ENCODE measurements at places on chromosomes 12 and 14. TPM values are rescaled to one million over a fixed set of nuclear protein-coding genes. Genes with fewer than 3 reads are reported as not detected.

- DNase-seq: no peak
- no peak overlapping the region for H3K27ac ChIP-seq
- H3K36me3 ChIP-seq: no peaks in the 10 kb centered on the region
Observed at GRCh38 chr12:41908206-41908605, 236.5 kb downstream of the GXYLT1 start.

TSHR gene
- total RNA-seq: not detected

- peak overlapping the region; percentile 14 for H3K27ac ChIP-seq
- no peak overlapping the region for H3K4me3 ChIP-seq
- H3K4me1 ChIP-seq: peaks cover 23% of the 10 kb centered on the region
- peaks cover 27% of the 10 kb centered on the region for H3K36me3 ChIP-seq
- H3K27me3 ChIP-seq: no peaks in the 10 kb centered on the region
- no peak for DNase-seq
Observed at GRCh38 chr12:123595729-123596128, 6.2 kb upstream of the DDX55 start.

GRCh38 chr12:96164951-96165811, 29.0 kb upstream of the ELK3 start:
- H3K4me1 ChIP-seq: no peaks in the 10 kb centered on the region
- DNase-seq: no peak
- no peak overlapping the region for H3K27ac ChIP-seq
- H3K27me3 ChIP-seq: no peaks in the 10 kb centered on the region

KRT73 gene
- 0.19 TPM for total RNA-seq

DNA sequence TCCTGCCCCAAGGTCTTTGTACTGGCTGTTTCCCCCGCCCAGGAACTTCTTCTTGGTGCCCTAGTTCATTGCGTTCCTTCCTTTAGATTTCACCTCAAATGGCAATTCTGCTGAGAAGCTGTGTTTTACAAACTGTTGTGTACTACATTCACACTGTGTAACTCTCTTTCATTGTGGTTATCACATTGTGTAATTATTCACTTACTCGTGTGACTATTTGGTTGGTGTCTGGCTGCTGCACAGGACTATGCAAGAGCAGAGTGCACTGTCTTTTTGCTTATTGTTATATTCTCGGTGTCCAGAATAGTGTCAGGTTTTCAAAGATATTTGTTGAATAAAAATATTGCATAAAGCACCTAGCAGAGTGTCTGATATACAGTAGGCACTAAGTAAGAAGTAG, 177.2 kb upstream of the PRICKLE1 start:
- no peaks in the 10 kb centered on the region for H3K36me3 ChIP-seq
- no peaks in the 10 kb centered on the region for H3K27me3 ChIP-seq
- no peak overlapping the region for H3K27ac ChIP-seq
- H3K4me3 ChIP-seq: no peak overlapping the region

- peaks cover 3% of the 10 kb centered on the region for H3K36me3 ChIP-seq
- no peaks in the 10 kb centered on the region for H3K27me3 ChIP-seq
- peaks cover 41% of the 10 kb centered on the region for H3K4me1 ChIP-seq
- H3K27ac ChIP-seq: no peak overlapping the region
- no peak for DNase-seq
- H3K4me3 ChIP-seq: no peak overlapping the region
Observed at GRCh38 chr14:77613201-77613600, 3.2 kb downstream of the SPTLC2 start.

DNA sequence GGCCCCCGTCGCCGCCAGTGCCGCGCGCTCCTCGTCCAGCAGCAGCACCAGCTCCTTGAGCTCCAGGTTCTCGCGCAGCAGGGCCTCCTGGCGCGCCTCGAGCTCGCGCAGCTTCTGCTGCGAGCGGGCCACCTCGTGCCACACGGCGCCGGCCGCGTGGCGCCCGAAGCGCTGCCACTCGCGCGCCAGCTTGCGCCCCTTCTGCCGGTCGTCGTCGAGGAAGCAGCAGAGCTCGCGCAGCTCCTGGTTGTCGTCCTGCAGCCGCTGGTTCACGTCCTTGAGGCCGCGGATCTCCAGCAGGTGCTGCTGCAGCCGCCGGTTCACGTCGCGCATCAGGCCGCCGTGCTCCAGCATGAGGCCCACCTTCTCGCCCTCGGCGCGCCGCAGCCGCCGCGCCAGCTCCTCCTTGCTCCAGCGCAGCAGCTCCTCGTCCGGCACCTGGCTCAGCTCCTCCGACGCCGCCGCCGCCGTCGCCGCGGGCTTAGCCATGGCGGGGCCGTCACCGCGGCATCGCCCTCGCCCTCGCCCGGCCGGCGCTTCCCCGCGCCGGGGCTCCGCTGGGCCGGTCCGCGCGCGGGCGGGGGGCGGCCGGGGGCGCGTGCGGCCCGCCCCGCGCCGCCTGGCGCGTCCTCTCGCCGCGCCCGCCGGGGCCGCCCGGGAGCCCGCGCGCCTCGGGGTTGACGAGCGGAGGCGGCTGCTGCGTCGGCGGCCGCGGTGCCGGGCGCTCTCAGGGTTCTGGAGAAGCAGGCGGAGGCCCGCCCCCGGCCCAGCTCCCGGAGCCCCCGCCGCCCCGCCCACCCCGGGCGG, at the start of gene CCDC85C:
Gene CCDC85C (minus strand): TSS at position 737 of the 807 bp plus-strand sequence. CDS start 248 bp downstream, at position 489.
- no peaks in the 10 kb centered on the region for H3K36me3 ChIP-seq
- peak within 1 kb of the TSS; percentile 90 for H3K4me3 ChIP-seq
- no peaks in the 10 kb centered on the region for H3K27me3 ChIP-seq
- peak; percentile 67 for DNase-seq

DNA sequence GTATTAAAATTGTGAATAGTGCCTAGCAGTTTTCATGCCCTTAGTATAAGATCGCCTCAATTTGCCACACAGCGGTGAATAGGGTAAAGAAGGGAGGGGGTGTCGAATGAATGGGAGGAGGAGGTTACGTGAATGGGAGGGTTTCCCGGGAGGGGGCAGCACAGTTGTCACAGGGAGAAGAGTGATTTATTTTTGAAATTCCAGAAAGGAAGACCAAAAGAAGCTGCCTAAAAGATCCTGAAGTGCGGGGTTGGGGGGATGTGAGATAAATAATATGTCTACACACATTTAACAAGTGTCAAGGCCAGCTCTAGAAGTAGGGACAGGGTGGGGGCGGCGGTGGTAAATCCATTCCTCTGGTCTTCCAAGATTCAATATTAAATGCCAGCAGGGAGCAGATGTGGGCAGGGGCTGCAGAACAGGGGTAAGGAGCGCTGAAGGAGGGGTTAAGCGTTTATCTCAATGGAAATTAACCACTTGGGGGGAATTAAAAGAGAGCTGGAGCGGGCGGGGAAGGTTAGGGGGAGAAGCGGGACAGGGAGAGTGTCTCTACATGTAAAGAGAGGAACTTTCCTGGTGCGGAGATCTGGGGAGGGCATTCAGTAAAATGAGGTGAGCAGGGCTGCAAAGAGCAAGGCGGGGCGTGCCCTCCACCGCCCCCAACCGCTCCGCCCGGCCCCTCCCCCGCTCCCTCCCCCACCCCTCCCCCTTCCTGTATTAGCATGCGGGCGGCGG, 867 bp downstream of the C12orf42 start:
- peak overlapping the region; percentile 52 for H3K4me3 ChIP-seq
- peaks cover 30% of the 10 kb centered on the region for H3K27me3 ChIP-seq
- H3K27ac ChIP-seq: no peak overlapping the region

DNA sequence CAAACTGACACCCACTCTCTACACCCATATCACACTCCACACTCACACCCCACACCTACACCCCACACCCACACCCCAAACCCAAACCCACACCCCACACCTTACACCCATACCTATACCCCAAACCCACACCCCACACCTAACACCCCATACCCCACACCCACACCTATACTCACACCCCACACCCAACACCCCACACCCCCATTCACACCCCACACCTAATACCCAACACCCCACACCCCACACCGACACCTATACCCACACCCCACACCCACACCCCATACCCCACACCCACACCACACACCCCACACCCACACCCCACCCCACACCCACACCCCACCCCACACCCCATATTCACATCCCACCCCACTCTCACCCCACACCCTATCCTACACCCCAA, 38.5 kb downstream of the TMEM120B start:
- H3K27me3 ChIP-seq: no peaks in the 10 kb centered on the region
- no peak overlapping the region for H3K27ac ChIP-seq
- H3K4me3 ChIP-seq: no peak overlapping the region
- peaks cover 5% of the 10 kb centered on the region for H3K36me3 ChIP-seq
- H3K4me1 ChIP-seq: peaks cover 6% of the 10 kb centered on the region

DNA sequence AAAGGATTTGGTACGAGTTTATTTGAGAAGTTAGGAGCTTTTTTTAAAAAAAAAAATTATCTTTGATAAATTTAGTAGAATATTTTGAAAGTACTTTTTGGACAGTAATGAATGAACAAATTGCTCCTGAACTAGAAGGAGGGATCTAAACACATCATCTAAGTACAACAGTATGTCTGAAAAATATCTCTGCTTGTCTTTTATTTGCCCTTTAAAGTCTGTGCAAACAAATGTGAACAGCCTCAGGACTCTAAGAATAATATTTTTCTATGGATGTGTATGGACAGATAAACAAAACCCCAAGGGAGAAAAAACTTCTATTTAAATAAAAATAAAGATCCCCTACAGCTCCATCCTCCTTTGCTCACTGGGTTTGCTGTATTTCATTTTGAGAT, 19.5 kb downstream of the FBXL14 start:
- no peak overlapping the region for H3K27ac ChIP-seq
- peaks cover 2% of the 10 kb centered on the region for H3K36me3 ChIP-seq
- no peaks in the 10 kb centered on the region for H3K4me1 ChIP-seq
- no peaks in the 10 kb centered on the region for H3K27me3 ChIP-seq
- H3K4me3 ChIP-seq: no peak overlapping the region
- no peak for DNase-seq

HOMEZ gene
- total RNA-seq: 13.0 TPM

GRCh38 chr12:65817866-65818265, 6.4 kb upstream of the HMGA2 start:
- no peak overlapping the region for H3K4me3 ChIP-seq
- H3K27ac ChIP-seq: no peak overlapping the region
- no peaks in the 10 kb centered on the region for H3K36me3 ChIP-seq
- no peaks in the 10 kb centered on the region for H3K4me1 ChIP-seq
- no peak for DNase-seq

ITPK1 gene
- total RNA-seq: 35.2 TPM

GRCh38 chr12:113276946-113277500, 55.8 kb downstream of the TPCN1 start:
- H3K27ac ChIP-seq: no peak overlapping the region
- H3K27me3 ChIP-seq: no peaks in the 10 kb centered on the region
- peaks cover 20% of the 10 kb centered on the region for H3K36me3 ChIP-seq
- no peak for DNase-seq
- H3K4me1 ChIP-seq: peaks cover 2% of the 10 kb centered on the region

DNA sequence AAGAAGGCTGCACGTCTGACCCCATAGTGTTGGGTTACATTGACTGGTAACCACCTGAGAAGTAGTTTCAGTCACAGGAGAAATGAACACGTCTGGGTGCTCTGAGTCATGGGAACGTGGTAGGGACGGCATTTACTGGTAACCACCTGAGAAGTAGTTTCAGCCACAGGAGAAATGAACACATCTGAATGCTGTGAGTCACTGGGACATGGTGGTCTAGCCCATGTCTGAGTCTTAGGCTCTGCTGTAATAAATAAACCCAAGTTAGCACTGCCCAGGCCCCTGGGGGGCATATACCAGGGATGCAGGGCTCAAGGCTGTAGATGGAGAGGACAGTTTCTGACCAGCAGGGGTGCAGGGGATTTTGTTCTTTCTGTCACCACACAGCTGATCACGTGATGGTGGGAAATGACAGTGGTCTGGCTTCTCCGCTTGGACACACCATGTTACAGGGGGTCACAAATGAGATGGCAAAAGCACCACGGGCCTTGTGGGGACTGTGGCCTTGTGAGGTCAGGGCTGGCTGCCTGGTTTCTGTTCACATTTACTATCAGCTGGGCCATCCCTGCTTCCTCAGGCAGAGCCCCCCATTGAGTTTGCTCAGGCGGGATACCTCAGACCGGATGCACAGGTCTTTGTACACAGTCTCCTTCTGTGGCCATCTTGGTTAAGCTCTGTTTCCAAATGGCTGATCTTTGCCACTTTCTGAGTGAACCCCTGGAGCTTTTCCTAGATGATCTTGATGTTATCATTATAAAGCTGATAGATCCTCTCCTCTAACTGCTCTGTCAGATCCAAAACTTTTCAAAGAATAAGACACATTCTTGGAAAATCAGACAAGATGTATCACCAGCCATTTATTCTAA, 9.8 kb upstream of the C12orf42 start:
- H3K27ac ChIP-seq: no peak overlapping the region
- H3K4me1 ChIP-seq: peaks cover 20% of the 10 kb centered on the region
- H3K27me3 ChIP-seq: peaks cover 5% of the 10 kb centered on the region
- H3K4me3 ChIP-seq: no peak overlapping the region
- peak; percentile 86 for DNase-seq

GRCh38 chr12:120169946-120170345, 24.6 kb downstream of the GCN1 start:
- H3K27ac ChIP-seq: no peak overlapping the region
- H3K4me1 ChIP-seq: no peaks in the 10 kb centered on the region
- DNase-seq: no peak
- H3K36me3 ChIP-seq: peaks cover 37% of the 10 kb centered on the region
- H3K27me3 ChIP-seq: no peaks in the 10 kb centered on the region

SNRPF gene
- total RNA-seq: 46.0 TPM

- no peak overlapping the region for H3K4me3 ChIP-seq
- peaks cover 27% of the 10 kb centered on the region for H3K27me3 ChIP-seq
- no peaks in the 10 kb centered on the region for H3K36me3 ChIP-seq
Observed at GRCh38 chr12:50061171-50061570, 3.8 kb downstream of the ASIC1 start.

GRCh38 chr14:31792726-31793125, 231.5 kb downstream of the NUBPL start:
- DNase-seq: no peak
- no peaks in the 10 kb centered on the region for H3K36me3 ChIP-seq
- H3K27me3 ChIP-seq: no peaks in the 10 kb centered on the region
- H3K4me1 ChIP-seq: no peaks in the 10 kb centered on the region
- H3K4me3 ChIP-seq: no peak overlapping the region

CARMIL3 gene
- 1.00 TPM for total RNA-seq

- H3K4me3 ChIP-seq: no peak overlapping the region
- no peaks in the 10 kb centered on the region for H3K36me3 ChIP-seq
- H3K4me1 ChIP-seq: no peaks in the 10 kb centered on the region
- no peak overlapping the region for H3K27ac ChIP-seq
Observed at GRCh38 chr12:88947486-88948043, 367.3 kb upstream of the KITLG start.

ASCL4 gene
- not detected for total RNA-seq

C12orf50 gene
- not detected for total RNA-seq

- peaks cover 11% of the 10 kb centered on the region for H3K27me3 ChIP-seq
- H3K4me3 ChIP-seq: peak within 1 kb of the TSS; percentile 91
- peaks cover 13% of the 10 kb centered on the region for H3K36me3 ChIP-seq
- peaks cover 19% of the 10 kb centered on the region for H3K4me1 ChIP-seq
Observed at GRCh38 chr14:24339284-24340151, at the start of gene RIPK3. RIPK3 (minus strand) TSS chr14:24339991; CDS start chr14:24339826, 165 bp downstream.

PLEKHD1 gene
- total RNA-seq: 0.05 TPM

GRCh38 chr14:68510201-68511128, 282.4 kb downstream of the ZFP36L1 start:
- H3K4me3 ChIP-seq: no peak overlapping the region
- H3K27me3 ChIP-seq: no peaks in the 10 kb centered on the region
- H3K27ac ChIP-seq: no peak overlapping the region
- DNase-seq: no peak
- peaks cover 35% of the 10 kb centered on the region for H3K4me1 ChIP-seq
- no peaks in the 10 kb centered on the region for H3K36me3 ChIP-seq

CERS5 gene
- 63.0 TPM for total RNA-seq

RFX4 gene
- not detected for total RNA-seq
